ENCODE measurements at places on chromosomes 7 and 10.

DNA sequence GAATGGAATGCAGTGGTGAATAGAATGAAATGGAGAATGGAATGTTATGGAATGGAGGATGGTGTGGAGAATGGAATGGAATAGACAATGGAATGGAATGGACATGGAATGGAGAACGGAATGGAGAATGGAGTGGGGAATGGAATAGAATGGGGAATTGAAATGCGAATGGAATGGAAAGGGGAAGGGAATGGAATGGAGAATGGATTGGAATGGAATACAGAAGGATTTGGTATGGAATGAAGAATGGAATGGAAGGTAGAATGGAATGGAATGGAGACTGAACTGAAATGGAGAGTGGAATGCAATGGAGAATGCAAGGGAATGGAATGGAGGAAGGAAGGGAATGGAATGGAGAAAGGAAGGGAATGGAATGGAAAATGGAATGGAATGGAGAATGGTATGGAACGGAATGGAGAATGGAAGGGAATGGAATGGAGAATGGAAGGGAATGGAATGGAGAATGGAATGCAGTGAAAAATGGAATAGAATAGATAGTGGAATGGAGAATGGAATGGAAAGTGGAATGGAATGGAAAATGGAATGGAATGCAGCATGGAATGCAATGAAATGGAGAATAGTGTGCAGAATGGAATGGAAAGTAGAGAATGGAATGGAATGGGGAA is 94.8 kb downstream of the NSUN6 start:
- no peak for DNase-seq

- no peak for DNase-seq
These were observed 53.1 kb downstream of the TEX36 start for GRCh38 chr10:125629758-125630376.

GRCh38 chr10:61140765-61141392 is 196.9 kb upstream of the RHOBTB1 start:
- no peak for DNase-seq

GRCh38 chr7:33814936-33815335 is 90.4 kb upstream of the BMPER start:
- DNase-seq, result no peak

GRCh38 chr7:27165089-27165995 is at the start of gene HOXA9:
Gene HOXA9, minus strand, starts transcription at chr7:27165537. Its CDS starts 80 bp downstream, at chr7:27165457.
- no peak for DNase-seq

- DNase-seq, result no peak
These were observed 557.0 kb upstream of the IGFBP3 start for GRCh38 chr7:46478046-46478445.

DNA sequence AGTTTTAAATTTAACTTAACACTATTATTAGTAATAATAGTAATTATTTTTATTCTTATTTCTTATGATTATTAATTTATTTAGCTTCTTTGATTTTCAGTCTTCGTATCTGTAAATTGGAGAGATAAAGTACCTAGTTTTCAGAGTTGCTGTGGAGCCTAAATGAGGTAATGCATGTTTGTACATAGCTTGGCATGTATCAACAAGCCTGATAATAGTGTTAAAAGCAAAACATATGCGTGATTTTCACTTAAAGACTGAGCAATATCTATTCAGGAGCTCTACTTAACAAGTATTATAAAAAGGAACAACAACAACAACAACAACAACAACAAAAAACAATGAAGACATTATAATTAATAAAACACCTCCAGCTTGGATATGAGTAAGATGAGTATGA is 12.4 kb downstream of the CALCR start:
- no peak for DNase-seq

- no peak for DNase-seq
These were observed 244.7 kb downstream of the PTEN start for GRCh38 chr10:88108115-88108610.

- DNase-seq, result no peak
These were observed 26.6 kb upstream of the LMTK2 start for GRCh38 chr7:98079891-98080648.

DNA sequence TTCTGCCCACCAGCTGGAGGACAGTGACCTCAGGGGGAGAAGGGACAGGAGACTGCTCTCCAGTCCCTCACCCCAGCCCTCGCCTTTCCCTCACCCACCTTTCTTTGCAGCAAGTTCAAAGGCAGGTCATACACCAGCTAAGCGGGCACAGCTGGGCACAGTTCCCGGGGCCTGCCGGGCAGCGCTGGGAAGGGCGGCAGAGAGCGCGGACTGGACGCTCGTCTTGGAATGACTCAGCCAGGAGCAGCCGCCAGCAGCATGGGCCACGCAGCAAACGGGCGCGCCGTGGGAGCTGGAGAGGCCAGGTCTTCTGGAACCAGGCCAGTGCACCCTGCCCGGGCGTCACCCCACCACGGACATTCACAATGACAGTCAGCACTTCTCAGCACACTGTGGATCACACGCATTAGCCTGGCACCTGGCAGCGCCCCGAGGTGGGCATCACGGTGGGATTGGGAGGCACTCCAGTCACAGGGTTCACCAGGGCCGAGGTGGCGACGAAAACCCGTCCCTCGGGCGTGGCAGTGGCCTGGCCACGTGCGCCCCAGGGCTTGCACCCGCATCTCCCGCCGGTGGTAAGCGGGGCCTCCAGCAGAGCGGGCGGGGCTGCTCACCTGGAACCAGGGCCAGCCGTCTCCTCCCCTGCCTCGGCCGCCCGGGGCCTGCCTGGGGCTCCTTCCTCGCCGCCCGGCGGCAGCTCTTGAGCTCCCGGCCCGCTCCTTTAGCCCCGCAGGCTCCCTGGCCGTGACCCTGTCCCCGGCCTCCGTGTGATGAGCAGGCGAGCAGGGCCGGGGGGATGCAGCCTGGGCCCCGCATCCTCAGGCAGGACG is 29.0 kb upstream of the WDFY4 start:
- no peak for DNase-seq

DNA sequence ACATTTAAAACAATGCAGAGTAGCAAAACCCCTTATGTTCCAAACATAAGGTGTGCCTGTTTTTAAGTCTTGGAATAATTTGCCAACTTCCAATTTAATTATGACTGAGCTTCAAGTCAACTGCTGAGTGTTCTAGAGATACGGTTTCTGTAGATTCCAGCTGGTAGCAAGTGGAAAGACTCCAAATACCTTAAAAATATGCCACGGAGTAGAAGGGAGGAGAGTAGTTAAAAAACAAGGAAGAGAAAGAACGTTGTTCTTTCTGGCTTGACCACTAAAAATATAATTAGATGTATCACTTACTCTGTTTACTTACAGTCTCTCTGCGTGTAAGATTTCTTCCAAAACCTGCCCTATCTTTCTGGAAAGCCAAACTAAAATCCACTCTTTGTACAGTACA is 24.5 kb upstream of the ABLIM1 start:
- DNase-seq, result no peak

GRCh38 chr7:81845744-81846241 is 75.9 kb upstream of the HGF start:
- DNase-seq, result no peak

DNA sequence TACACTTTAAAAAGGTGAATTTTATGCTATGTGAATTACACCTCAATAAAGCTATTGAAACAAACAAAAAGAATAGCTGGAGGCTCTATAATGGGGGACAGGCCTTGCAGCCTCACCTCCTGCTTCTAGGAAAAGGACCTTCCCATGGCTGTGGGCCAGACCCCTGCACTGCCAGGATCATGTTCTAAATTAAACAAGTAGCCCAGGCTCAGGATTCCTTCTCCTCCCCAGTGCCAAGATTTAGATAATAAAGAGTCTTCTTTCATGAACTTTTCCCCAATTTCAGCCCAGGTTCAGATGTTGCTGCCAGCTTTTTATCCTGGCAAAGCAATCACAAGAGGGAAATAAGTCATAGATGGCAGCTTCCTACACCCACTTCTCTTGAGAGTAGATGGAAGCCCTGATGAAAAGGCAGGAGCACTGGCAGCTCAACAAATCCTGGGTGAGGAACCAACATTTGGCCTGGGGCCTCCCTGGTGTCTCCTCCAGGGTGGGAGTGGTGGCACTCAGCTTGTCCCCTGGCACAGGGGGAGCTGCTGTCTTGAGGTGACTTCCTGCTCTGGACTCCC is 22.2 kb upstream of the CAMK2B start:
- no peak for DNase-seq

DNA sequence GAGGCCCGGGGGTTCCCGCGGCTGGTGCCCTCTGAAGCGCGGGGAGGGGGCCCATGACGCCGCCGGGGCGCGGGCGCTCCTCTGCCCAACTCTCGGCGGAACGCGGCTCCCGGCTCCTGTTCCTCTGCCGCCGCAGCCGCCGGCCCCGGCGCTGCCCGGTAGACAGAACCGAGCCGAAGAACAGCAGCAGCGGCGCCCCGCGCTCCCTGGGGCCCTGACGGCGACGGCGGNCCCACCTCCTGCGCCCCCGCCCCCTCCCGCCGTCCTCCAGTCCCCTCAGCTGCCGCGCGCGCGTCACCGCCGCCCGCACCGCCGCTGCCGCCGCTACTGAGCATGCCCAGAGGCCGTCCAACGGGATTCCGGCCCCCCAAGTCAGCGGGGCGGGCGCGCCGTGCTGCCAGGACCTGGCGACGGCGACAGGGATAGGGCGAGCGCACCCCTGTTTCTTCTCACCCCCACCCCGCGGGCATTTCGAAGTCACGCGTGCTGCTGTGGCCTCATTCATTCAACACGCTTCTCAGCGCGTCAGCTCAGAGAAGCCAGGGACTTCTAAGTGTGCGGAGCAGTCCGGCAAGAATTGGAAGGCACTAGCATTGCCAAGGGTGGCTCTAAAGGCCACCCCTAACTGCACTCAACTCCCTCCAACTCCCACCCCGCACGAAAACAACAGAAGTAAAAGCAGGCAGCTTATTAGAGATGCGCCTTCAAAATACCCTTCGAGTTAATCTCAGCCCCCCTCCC is at the start of gene IPMK:
Gene IPMK (minus strand): TSS at position 182 of the 741 bp plus-strand sequence. CDS start 283 bp downstream, outside the sequence.
- DNase-seq, result peak; percentile 89

GRCh38 chr7:18538554-18539250 is 43.2 kb downstream of the HDAC9 start:
- no peak for DNase-seq

DNA sequence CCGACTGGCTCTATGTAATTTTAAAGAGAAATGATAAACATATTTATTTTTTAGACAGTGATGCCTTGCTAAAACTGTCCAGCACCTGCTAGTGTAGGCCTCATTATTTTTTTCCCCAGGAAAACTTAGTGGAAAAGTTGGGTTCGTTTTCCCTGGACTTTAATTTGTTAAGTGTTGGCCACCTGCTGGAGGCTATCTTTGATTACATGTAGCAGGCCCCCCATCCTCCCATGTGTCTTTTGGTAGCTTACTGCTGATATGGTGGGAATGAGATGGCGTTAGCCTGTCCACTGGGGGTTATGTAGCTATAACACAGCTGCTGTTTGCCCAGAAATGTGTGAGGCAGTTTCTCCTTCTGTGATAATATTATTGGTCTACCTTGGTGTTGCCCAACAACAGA is 265.0 kb downstream of the SORCS3 start:
- no peak for DNase-seq

DNA sequence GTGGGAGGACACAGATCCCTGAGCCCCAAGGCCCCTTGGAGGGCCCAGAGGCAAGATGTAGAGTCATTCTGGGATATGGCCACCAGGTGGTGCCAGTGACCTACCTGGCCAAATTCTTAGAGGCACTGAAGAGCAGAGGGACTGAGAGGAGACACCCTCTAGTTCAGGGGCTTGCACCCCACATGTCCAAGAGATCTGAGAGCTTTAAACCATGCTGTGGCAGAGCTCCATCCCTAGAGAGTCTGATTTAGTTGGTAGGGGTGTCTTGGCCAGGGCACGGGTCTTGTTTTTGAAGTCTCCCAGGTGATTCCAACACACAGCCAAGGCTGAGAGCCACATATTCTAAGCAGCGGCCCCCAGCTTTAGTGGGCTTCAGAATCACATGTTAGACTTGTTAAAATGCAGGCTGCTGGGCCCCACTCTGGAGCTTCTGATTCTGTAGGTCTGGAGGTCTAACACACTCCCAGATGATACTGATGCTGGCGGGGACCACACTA is 52.5 kb downstream of the PRF1 start:
- DNase-seq, result peak; percentile 58

DNA sequence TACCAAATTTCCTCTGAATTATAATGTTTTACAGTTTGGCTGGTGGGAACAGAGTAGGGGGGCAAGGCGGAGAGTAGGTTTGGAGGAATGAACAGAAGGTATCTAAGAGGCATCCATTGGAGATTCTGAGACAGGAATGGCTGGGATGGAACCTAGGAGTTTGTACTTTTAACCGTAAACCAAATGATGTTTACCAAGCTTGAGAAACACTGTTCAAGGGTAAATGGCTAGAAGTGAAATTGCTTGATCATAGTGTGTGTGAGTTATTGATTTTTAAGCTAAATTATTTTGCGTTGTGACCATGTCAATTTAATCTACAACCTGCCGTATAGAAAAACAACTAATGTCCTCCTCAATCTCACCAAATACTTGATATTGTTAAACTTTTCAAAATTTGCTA is 306.4 kb upstream of the PHYHIPL start:
- no peak for DNase-seq

DNA sequence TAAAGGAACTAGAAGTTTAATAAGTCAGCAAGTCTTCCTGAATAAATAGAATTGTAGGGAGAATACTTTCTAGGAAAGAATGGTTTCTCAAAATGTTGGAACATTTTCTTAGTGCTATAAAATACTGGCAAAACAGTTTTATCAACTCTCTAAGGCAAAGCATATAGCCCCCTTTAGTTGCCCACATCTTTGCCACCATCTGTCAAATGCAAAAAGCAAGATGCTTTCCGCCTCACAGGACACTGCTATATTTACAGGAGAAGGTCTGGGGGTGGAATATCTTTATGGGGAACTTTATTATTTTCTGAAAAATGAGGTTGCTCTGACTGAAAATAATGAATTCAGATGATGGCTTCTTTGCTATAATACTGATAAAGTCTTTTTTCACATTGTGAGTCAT is 78.3 kb downstream of the SVOPL start:
- DNase-seq, result no peak

GRCh38 chr7:117674617-117675016 is 194.8 kb downstream of the CFTR start:
- DNase-seq, result no peak

DNA sequence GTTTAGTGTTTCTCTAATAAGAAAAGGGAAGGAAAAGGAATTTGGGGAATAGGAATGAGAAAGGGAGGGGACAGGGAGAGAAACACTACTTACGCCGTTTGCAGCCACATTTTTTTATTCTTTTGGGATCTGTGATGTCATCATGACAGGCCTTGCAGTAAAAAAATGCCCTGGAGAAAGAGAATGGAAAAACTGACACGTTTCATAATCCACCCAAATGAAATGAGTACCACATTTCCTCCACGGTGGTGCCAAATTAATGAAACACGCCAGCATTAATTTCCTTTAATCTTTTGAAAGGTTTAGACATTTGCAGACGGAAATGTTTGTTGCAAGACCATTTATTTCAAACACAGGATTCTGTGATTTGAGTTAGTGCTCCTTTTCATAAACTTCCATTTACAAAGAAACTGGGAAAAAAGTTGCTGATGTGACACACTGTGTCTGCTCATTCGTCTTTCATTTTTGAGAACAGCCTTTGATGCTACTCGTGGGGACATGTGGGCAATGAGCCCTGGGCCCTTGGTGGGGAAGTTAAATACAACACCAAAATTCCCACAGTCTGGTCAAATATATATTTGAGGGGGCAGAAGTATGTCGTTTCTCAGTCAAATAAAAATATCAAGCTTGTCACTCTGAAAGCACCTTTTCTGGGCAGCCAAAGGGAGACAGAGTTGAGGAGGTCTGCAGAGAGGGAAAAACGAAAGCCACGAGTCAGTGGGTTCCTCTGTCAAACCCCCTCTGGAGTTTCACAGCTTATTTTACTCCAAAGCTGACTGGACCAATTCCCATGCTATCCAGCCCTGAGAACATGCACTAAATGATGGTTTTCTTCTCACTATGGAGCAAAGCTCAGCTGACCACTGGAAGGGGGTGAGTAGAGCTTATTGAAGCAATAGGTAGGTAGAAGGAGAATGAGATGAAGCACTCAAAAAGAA is 625.5 kb downstream of the KCNMA1 start:
- no peak for DNase-seq

Measured in activated T-helper 1 cell treated with anti-CD3 and anti-CD28 coated beads, Interleukin-2, amount 50 U/mL, for 16 hours (primary cell).